ENCODE measurements at places on chromosomes 12 and 14.

GRCh38 chr12:26120561-26121274 lies 4.1 kb downstream of the BHLHE41 start:
- no peak overlapping the region for H3K27ac ChIP-seq
- DNase-seq: no peak
- H3K4me1 ChIP-seq: peaks cover 8% of the 10 kb centered on the region
- H3K27me3 ChIP-seq: peaks cover 16% of the 10 kb centered on the region
- no peaks in the 10 kb centered on the region for H3K36me3 ChIP-seq

- no peak overlapping the region for H3K4me3 ChIP-seq
- no peak overlapping the region for H3K27ac ChIP-seq
- peaks cover 77% of the 10 kb centered on the region for H3K36me3 ChIP-seq
- H3K27me3 ChIP-seq: no peaks in the 10 kb centered on the region
These were observed 14.1 kb downstream of the ATP6V0A2 start for GRCh38 chr12:123726244-123726643.

GRCh38 chr12:46158501-46158900 lies 110.3 kb downstream of the SLC38A1 start:
- H3K4me3 ChIP-seq: no peak overlapping the region
- no peaks in the 10 kb centered on the region for H3K27me3 ChIP-seq
- no peak for DNase-seq
- no peak overlapping the region for H3K27ac ChIP-seq
- H3K36me3 ChIP-seq: no peaks in the 10 kb centered on the region

- H3K36me3 ChIP-seq: peaks cover 25% of the 10 kb centered on the region
- peak; percentile 67 for DNase-seq
These were observed 277.9 kb downstream of the SSPN start for GRCh38 chr12:26473291-26473690.

GRCh38 chr14:98826618-98827017 lies 445.4 kb downstream of the BCL11B start:
- no peak for DNase-seq
- H3K4me1 ChIP-seq: no peaks in the 10 kb centered on the region
- no peaks in the 10 kb centered on the region for H3K36me3 ChIP-seq
- no peak overlapping the region for H3K4me3 ChIP-seq
- H3K27ac ChIP-seq: no peak overlapping the region
- H3K27me3 ChIP-seq: no peaks in the 10 kb centered on the region

DNA sequence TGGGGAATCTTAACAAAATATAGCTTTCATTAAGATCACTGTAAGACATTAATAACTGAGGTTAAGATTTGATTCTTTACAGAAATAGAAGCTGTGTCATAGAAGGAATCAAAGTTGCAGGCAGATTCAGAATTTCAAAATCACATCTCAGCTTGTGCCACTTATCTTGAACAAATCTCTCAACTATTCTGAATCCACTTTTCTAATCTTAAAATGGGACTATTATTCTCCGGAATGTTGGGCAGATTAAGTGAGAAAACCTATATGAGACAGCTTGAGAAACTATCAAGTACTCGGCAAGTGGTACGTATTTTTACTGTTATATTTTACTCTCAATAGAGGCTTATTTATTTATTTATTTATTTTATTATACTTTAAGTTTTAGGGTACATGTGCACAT lies 28.4 kb downstream of the PZP start:
- no peak overlapping the region for H3K27ac ChIP-seq
- no peaks in the 10 kb centered on the region for H3K36me3 ChIP-seq
- no peak overlapping the region for H3K4me3 ChIP-seq
- no peak for DNase-seq
- peaks cover 4% of the 10 kb centered on the region for H3K4me1 ChIP-seq
- H3K27me3 ChIP-seq: no peaks in the 10 kb centered on the region

- H3K36me3 ChIP-seq: no peaks in the 10 kb centered on the region
- no peak for DNase-seq
- no peak overlapping the region for H3K4me3 ChIP-seq
- H3K4me1 ChIP-seq: no peaks in the 10 kb centered on the region
These were observed 933.1 kb upstream of the FBXO33 start for GRCh38 chr14:40365305-40365704.

GRCh38 chr12:108839890-108840230 lies 17.5 kb downstream of the SSH1 start:
- no peak overlapping the region for H3K4me3 ChIP-seq
- DNase-seq: no peak
- H3K36me3 ChIP-seq: peaks cover 7% of the 10 kb centered on the region
- H3K27ac ChIP-seq: peak overlapping the region; percentile 80
- H3K27me3 ChIP-seq: no peaks in the 10 kb centered on the region

- H3K4me1 ChIP-seq: peaks cover 5% of the 10 kb centered on the region
- H3K4me3 ChIP-seq: no peak overlapping the region
- H3K36me3 ChIP-seq: no peaks in the 10 kb centered on the region
- peak; percentile 15 for DNase-seq
- H3K27me3 ChIP-seq: no peaks in the 10 kb centered on the region
- no peak overlapping the region for H3K27ac ChIP-seq
These were observed 33.8 kb downstream of the STK38L start for GRCh38 chr12:27277846-27278260.

DNA sequence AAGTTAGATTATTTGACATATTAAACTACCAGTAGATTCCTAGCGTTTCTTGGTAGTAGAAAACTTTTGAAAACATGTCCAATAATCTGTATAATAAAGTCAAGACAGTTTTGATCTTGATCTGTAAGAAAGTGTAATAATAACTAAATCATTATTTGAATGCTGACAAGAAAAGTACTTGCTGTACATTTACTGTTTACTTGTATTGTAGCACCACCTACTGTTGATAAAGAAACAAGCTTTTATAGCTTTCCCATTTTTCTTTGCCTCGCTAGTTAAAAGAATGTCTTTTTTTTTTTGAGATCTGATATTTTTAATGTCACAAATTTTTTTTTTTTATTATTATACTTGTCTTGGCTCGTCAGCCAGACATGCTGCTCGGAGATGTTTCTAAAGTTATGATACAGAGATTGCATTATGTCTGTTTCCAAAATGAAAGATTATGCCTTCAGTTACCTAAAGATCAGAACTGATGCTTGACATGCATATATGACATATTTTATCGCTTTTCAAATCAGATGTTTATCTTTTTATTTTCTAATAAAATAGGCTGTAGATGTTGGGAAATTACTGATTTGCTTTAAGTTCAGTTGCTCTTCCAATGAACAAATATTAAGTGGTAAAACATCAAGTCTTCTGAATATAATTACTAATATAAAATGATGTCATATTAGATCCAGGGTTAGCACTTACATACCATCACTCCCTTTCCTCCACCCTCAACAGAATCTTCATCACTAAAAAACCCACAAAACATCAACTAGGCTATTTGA lies 140.5 kb downstream of the AKAP6 start:
- no peaks in the 10 kb centered on the region for H3K27me3 ChIP-seq
- no peak overlapping the region for H3K27ac ChIP-seq
- DNase-seq: peak; percentile 72
- H3K36me3 ChIP-seq: no peaks in the 10 kb centered on the region
- no peaks in the 10 kb centered on the region for H3K4me1 ChIP-seq

DNA sequence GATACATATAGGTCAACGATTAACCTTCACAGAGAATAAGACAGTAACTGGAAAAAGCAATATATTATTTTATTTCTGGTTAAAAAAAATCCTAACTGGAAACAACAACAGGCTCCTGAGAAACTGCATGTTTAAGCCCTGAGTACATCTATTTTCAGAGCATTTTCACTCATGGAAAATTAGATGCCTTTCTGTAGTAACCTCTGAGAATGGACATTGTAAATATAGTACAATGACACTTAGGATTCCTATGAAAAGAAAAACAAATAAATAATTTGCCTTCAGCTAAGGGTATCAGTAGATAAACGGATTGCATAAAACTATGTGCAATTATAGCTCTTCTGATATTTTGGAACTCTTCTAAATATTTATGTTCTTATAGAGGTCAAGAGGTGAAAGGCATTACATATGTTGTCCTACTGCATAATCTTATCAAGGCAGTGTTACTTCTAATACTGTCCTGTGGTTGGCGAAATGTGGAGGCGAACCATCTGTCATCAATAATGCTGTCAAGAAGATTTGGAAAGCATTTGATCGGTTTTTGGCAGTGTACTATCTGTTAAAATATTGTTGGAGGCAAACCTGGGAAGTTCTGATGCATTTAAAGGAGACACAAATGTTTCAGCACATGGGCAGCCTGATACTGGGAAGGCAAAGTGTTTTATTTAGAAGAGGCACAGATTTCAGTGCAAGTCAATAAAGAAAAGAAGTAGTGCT lies 381.8 kb downstream of the BTG1 start:
- DNase-seq: no peak
- no peak overlapping the region for H3K4me3 ChIP-seq
- no peaks in the 10 kb centered on the region for H3K36me3 ChIP-seq
- H3K27ac ChIP-seq: no peak overlapping the region
- H3K4me1 ChIP-seq: no peaks in the 10 kb centered on the region

- peaks cover 10% of the 10 kb centered on the region for H3K36me3 ChIP-seq
- H3K4me3 ChIP-seq: no peak overlapping the region
- no peak overlapping the region for H3K27ac ChIP-seq
These were observed 6.5 kb downstream of the PYGL start for GRCh38 chr14:50937800-50938199.

GRCh38 chr14:74663884-74664283 lies 49.0 kb downstream of the AREL1 start:
- no peak overlapping the region for H3K4me3 ChIP-seq
- no peak for DNase-seq
- H3K27me3 ChIP-seq: no peaks in the 10 kb centered on the region
- H3K36me3 ChIP-seq: peaks cover 45% of the 10 kb centered on the region

GRCh38 chr12:24848941-24849477 lies 99.9 kb downstream of the BCAT1 start:
- no peaks in the 10 kb centered on the region for H3K27me3 ChIP-seq
- H3K4me3 ChIP-seq: no peak overlapping the region
- DNase-seq: no peak
- peaks cover 10% of the 10 kb centered on the region for H3K36me3 ChIP-seq
- peaks cover 24% of the 10 kb centered on the region for H3K4me1 ChIP-seq

- H3K27ac ChIP-seq: no peak overlapping the region
- H3K4me3 ChIP-seq: no peak overlapping the region
- no peaks in the 10 kb centered on the region for H3K36me3 ChIP-seq
- no peaks in the 10 kb centered on the region for H3K4me1 ChIP-seq
These were observed 78.0 kb downstream of the KITLG start for GRCh38 chr12:88501972-88502938.

- H3K27me3 ChIP-seq: no peaks in the 10 kb centered on the region
- H3K4me1 ChIP-seq: no peaks in the 10 kb centered on the region
- DNase-seq: no peak
- H3K36me3 ChIP-seq: no peaks in the 10 kb centered on the region
- H3K4me3 ChIP-seq: no peak overlapping the region
These were observed 990.1 kb downstream of the TMTC2 start for GRCh38 chr12:83676781-83677295.

DNA sequence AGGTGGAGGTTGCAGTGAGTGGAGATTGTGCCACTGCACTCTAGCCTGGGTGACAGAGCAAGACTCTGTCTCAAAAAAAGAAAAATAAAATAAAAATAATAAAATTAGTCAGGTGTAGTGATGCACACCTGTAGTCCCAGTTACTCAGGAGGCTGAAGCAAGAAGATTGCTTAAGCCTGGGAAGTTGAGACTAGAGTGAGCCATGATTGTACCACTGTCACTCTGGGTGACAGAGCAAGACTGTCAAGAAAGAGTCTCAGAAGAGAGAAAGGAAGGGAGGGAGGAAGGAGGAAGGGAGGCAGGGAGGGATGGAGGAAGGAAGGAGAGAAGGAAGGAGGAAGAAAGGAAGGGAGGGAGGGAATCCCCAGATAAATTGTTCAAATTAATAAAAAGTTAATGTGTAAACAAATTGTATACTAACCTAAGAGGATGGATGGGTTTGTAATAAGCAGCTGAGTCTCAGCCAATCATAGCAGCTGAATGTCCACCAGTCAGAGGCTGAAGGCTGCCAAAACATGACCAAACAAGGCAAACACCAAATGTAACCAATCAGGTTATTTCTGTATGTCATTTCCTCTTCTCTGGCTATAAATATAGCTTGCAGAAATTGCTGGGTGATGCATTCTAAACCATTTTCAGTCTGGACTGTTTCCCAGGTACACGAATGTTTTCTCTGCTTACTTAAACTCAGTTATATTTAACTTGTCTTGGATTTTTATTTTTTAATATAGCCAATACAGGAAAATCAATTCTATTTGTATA lies 6.1 kb upstream of the CDCA4 start:
- H3K4me3 ChIP-seq: no peak overlapping the region
- peaks cover 2% of the 10 kb centered on the region for H3K27me3 ChIP-seq
- no peak overlapping the region for H3K27ac ChIP-seq
- DNase-seq: peak; percentile 61

GRCh38 chr14:54182419-54183045 lies 214.3 kb upstream of the CDKN3 start:
- peaks cover 11% of the 10 kb centered on the region for H3K27me3 ChIP-seq
- no peak overlapping the region for H3K4me3 ChIP-seq
- no peak overlapping the region for H3K27ac ChIP-seq
- H3K36me3 ChIP-seq: no peaks in the 10 kb centered on the region

DNA sequence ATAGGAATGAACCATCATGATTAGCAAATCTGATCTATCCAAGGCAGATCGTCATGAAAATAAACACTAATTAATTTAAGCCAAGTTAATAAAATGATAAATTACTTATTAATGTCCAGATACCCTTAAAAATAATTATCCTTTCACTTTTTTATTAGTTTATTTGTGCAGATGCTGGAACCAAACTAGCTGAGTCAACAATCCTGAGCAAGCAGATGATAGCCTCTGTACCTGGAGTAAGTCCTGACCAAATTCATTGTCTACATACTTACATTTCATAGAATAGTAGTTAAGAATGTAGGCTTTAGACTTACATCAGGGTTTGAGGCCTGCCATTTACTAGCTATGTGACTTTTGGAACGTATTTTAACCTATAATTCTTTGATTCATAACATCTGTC lies 105.8 kb downstream of the PRIMA1 start:
- DNase-seq: no peak
- H3K4me1 ChIP-seq: no peaks in the 10 kb centered on the region
- H3K27me3 ChIP-seq: no peaks in the 10 kb centered on the region
- H3K27ac ChIP-seq: no peak overlapping the region
- H3K4me3 ChIP-seq: no peak overlapping the region

DNA sequence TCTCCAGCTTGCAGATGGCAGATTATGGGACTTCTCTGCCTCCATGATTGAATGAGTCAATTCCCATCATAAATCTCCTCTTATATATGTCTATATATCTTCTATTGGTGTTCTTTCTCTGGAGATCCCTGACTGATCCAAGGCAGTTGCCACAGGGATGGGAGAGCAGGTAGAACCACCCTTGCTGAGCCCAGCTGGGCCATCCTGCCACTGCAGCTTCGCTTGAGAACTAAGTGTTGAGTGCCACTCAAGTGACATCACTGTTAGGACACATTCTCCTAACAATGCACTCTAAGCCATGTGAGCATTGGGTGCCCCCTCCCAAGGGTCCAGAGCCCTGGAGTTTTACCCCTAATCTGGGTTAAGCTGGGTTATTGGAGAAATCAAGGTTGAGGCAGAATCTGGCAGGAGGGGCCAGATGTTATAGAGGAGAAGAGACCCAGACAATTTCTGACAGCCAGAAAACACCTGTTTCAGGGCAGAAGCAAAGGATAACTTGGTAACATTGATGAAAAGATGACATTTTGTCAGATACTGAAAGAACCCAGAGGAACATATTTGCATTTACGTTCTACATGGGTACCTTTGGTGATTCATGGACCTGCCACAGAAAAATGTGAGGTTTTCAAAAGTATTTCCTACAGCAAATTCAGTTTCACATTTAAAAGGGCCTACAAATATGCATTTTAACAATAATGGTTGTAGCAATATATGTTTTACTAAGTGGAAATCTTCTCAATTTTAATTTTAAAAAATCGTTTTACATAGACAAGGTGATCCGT lies 57.2 kb upstream of the MAX start:
- H3K36me3 ChIP-seq: no peaks in the 10 kb centered on the region
- H3K27ac ChIP-seq: no peak overlapping the region
- H3K27me3 ChIP-seq: no peaks in the 10 kb centered on the region
- H3K4me1 ChIP-seq: no peaks in the 10 kb centered on the region
